ENCODE measurements at places on chromosomes 1 and 21.

DNA sequence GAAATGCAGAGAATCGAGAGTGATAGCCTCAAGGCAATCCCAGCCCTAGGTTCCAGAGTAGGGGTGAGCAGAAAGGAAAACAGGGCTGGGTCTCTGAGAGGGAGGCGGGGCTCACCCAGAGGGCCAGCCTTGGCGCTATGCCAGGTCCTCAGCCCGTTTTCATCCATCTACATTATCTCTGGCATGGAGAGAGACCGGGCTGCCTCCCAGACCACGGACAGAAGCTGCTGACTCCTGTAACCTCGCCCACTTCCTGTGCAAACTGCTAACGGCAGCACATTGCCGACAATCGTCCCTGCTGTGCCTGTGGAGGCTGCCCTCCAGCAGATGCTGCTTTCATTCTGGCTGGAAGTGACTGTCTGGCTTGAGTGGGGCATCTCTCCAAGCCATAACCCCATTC lies 569.1 kb downstream of the NPHP4 start:
- DNase-seq: peak; percentile 11

GRCh38 chr1:205528887-205529825 lies 24.7 kb downstream of the CDK18 start:
- DNase-seq: peak; percentile 86

DNA sequence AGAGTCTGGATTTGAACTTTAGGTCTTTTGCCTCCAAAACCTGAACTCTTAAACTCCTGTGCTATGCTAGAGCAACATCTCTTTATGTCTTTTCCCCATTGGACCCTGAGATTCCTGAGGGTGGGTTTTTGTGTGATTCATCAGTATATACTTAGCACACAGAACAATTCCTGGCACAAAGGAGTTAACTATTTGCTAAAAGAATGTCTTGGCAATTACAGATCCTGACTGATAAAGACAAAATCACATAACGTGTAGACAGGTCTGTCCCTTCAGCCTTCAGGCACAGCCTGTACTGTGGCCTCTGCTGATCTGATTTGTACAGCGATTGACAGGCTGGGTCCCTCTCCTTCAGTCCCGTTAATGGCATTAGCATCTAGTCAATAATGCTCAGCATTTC lies 162.4 kb upstream of the BEND5 start:
- DNase-seq: no peak

DNA sequence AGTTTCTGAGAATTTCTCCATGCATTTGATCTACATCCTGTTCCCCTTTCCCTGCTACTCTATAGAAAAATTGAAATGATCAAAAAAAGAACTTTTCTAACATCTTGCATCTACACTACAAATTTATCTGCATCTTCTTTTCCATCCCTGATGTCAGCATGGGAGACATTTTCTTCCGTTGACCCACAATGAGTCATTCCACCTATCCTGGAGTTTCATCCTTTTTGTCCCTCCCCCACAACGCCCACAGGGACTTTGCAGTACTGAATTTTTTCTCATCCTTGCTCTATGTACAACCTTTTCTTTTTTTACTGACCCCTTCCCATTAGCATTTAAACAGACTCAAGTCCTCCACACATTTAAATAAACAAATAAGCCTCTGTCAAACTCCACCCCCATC lies 112.2 kb upstream of the MROH9 start:
- DNase-seq: no peak
